ENCODE measurements at places on chromosomes 13 and 19.

- no peak for DNase-seq
Measured at GRCh38 chr13:93289842-93290241, 63.2 kb downstream of the GPC6 start.

DNA sequence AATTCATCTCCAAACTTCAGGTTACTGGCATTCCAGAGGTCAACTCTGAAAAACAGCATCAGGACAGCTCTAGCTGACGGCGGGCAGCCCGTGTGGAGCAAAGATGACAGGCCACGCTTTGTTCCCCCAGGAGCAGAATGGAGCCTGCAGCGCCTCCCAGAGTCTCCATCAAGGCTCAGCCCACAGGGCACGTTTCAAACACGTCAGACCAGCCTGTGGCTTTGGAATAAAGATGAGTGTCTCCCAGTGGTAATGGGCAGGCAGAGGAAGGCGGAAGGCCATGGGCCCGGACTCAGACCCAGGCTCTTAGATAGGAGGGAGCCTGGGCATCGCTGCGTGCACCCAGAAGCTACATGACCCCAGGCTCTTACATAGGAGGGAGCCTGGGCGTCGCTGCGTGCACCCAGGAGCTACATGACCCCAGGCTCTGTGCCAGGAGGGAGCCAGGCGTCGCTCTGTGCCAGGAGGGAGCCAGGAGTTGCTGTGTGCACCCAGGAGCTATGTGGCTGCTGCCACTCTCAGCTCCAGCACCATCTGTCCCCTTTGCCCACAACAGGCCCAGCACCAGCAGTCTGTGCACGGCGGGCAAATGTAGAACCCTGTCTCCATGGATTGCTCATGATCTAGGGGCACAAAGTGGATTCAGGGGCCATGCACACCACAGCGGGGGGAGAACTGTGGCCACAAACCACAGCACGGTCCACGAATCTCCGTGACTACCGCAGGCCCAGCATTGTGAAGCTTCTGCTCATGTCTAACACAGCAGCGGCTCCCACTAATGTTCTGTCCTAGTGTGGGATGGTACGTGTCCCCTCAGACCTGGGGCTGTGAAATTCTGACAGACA, 47.8 kb upstream of the C13orf46 start:
- no peak for DNase-seq

- peak; percentile 42 for DNase-seq
Measured at GRCh38 chr19:35352448-35353304, 5.0 kb downstream of the FFAR1 start.

- peak; percentile 40 for DNase-seq
Measured at GRCh38 chr19:10565028-10565566, 713 bp downstream of the KRI1 start.

DNA sequence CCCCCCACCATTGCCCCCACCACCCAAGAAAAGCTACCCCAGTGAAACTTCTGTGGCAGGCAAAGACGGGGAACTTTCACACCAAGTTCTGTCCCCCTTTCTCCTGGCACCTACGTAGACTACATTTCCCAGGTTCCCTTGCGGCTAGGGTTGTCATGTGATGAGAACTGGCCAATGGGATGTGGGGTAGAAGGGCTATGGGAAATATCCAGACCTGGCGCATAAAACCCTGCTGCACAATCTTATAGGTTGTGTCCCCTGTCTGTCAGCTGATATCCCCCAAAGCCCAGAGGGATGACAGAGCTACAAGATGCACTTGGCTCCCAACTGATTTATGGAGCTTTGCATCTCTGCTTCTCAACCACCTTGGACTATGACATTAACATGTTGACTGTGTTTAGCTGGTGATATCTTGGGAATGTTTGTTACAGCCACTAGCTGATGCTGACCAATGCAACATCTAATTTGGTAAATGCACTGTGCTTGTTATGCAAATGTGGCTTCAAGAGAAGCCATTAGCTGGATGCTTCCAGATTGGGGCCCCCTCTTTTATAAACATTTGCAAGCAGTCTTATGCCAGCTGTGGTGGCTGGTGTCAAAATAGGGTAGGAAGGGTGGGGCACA, 6.1 kb downstream of the SH2D3A start:
- DNase-seq, result no peak

DNA sequence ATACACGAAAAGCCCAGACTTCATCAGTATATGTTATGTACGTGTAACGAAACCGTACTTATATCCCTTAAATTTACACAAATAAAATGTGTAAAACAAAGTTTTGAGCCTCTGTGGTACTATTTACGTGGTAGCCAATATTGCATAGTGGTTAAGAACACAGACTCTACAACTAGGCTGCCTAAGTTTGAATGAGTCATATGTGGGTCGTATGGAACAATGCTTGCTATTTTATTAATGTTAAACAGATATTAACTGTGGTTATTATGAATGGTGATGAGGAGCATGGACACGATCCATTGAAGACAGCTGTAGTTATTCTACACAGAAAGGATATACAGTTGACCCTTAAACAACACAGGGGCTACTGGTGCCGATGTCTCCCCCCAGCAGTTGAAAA, 42.5 kb downstream of the DPY19L3 start:
- no peak for DNase-seq

DNA sequence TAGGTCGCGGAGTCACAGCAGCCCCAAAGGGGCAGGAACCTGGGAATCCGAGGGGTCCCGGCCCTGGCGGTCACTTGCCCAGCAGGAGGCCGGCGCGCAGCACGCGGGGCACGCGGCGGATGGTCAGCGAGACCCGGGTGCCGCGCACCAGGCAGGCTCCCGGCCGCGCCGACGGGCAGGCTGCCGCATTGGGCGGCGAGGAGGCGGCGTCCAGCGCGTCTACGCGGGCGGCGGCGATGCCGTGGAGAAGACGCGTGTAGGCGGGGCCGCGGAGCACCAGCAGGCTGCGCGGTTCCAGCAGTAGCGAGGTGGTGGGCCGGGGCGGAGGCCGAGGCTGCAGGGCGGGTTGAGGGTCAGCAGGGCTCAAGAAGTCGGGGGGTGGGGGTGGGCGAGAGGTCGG, 607 bp upstream of the SYNE4 start:
- no peak for DNase-seq

- DNase-seq, result no peak
Measured at GRCh38 chr19:15838351-15838750, 22.9 kb upstream of the OR10H1 start.

DNA sequence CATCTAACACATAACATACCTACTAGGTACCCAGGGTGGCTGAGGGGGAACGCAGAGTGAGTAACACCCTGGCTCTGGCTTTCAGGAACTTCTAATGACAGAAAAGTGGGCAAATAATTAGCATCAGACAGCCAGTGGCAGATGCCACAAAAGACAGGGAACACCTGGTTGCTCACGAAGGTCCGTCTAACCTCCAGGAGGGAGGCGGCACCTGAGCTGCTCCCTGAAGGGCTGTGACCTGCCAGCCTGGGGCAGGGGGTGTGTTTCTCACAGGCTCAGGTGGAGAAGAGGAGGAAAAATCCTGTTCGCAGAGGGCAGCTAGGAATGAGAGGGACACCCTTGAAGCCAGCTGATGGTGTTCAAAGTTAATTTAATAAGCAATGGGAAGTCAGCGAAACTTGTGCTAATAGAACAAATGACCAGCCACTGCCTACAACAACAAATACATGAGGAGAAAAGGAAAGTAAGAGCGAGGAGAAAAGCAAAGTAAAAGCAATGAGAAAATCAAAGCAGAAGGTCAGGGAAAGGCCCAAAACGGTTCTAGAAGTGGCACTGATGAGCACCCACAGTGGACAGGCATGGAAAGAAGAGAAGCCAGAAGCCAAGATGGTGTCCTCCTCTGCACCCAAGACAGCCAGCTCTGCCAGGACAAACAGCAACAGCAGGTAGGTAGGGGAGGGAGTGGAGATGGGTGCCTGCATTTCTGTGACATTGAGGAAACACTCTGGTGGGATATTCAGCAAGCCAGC, 87.3 kb downstream of the STK24 start:
- DNase-seq, result no peak

- DNase-seq, result no peak
Measured at GRCh38 chr19:1374250-1374577, 9.5 kb upstream of the NDUFS7 start.

DNA sequence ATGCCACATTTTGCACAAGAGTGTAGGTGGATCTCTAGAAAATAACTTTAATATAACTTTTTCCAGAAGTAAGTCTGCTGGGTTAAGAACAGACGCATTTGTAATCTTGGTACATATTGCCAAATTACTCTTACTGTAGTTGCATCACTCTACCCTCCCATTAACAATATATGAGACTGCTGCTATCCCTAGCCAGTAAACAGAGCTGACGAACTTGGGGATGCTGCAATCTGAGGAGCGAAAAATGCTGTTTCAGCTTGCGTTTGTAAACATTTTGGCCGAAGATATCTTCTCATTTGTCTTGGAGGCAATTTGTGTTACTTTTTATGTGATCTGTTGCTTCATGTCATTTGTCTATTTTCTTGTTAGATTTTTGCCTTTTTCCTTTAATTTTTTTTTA, 1482.8 kb downstream of the OLFM4 start:
- no peak for DNase-seq

DNA sequence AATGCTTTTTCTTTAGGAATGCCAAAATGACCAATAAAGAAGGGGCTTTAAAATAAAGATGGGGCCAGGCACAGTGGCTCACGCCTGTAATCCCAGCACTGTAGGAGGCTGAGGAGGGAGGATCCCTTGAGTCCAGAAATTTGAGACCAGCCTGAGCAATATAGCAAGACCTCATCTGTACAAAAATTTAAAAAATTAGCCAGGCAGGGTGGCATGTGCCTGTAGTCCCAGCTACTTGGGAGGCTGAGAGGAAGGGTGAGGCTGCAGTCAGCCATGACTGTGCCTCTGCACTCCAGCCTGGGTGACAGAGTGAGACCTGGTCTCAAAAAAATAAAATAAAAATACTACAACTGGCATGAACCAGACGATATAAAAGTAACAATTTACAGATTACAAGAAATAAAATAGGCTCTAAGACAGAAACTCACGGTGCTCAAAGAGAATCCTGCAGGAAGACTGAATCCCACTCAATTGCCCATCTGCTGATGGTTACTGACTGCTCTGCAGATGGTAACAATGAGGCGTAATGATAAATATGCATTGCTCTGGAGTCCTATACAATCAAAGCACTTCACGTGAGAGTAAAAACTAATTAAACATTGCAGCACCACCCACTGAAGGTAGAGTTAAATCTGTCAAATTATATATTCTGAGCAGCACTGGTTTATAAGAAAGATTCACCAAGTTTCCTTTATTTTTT, 93.2 kb downstream of the LHFPL6 start:
- no peak for DNase-seq

GRCh38 chr13:63540061-63540460, 2124.4 kb upstream of the PCDH20 start:
- DNase-seq, result no peak

DNA sequence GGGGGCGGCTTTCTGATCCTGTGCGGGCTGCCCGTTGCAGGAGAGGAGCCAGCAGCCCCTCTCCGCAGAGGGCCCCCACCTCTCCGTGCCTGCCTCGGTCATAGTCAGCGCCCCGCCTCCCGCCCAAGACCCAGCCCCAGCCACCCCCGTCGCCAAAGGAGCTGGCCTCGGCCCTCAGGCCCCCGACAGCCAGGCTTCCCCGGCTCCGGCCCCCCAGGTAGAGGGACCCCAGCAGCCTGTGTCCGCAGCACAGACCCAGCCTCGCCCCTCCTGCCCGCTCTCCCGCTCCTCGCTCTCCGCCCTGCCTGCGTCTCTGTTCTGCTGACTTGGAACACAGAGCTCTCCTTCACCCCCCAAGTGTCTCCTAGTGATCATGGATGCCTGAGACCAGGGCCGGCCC, 31.3 kb upstream of the EHD2 start:
- DNase-seq, result no peak

All from activated T-helper 1 cell treated with anti-CD3 and anti-CD28 coated beads, Interleukin-2, amount 50 U/mL, for 16 hours (primary cell).